Activated CD8-positive, alpha-beta memory T cell treated with anti-CD3 and anti-CD28 coated beads for 36 hours (primary cell): ENCODE measurements at places on chromosomes 2 and 18. TPM values are rescaled to one million over a fixed set of nuclear protein-coding genes. Genes with fewer than 3 reads are reported as not detected.

The IL36B gene
- total RNA-seq = not detected

The ITPRID2 gene
- total RNA-seq = 54.5 TPM

The CAVIN2 gene
- not detected for total RNA-seq

The DBI gene
- 161 TPM for total RNA-seq

The RBKS gene
- 7.9 TPM for total RNA-seq

The CENPA gene
- 27.2 TPM for total RNA-seq
